Neural crest cell (in vitro differentiated cells): ENCODE measurements at places on chromosomes 3 and 15.

- no peaks in the 10 kb centered on the region for H3K27me3 ChIP-seq
- DNase-seq, result no peak
- no peaks in the 10 kb centered on the region for H3K36me3 ChIP-seq
- H3K4me1 ChIP-seq, result peaks cover 2% of the 10 kb centered on the region
- H3K4me3 ChIP-seq, result no peak overlapping the region
Measured at GRCh38 chr3:156409694-156410093, 145.2 kb downstream of the SSR3 start.

- DNase-seq, result no peak
- no peaks in the 10 kb centered on the region for H3K27me3 ChIP-seq
- peaks cover 32% of the 10 kb centered on the region for H3K4me1 ChIP-seq
- peak overlapping the region; percentile 78 for H3K27ac ChIP-seq
Measured at GRCh38 chr15:62453375-62453774, 288.3 kb upstream of the C2CD4B start.

DNA sequence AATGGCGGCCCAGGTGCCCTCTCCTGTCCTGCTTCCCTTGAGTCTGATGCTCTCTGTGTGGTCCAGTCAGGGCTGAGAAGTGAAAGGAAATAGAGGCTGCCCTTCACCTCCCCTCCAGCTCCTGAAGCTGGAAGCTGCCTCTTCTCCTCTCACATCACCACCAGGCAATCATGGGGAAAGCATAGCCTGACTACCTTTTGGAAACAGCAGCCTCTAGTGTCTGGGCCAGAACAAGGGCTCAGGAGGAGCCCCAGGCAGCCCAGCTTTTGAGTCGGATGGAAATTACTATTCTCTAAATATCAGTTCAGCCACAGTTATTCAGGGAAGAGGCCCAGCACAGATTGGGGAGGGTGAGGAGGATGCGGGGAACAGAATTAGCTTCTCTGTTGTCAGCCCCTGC lies 43.3 kb upstream of the CCDC174 start:
- H3K4me3 ChIP-seq, result no peak overlapping the region
- no peaks in the 10 kb centered on the region for H3K36me3 ChIP-seq
- H3K4me1 ChIP-seq, result peaks cover 12% of the 10 kb centered on the region
- H3K27ac ChIP-seq, result no peak overlapping the region

GRCh38 chr15:100175406-100176114 lies 166.2 kb downstream of the ADAMTS17 start:
- DNase-seq, result no peak
- H3K4me1 ChIP-seq, result peaks cover 1% of the 10 kb centered on the region
- H3K27ac ChIP-seq, result no peak overlapping the region
- no peak overlapping the region for H3K4me3 ChIP-seq
- peaks cover 3% of the 10 kb centered on the region for H3K36me3 ChIP-seq
- no peaks in the 10 kb centered on the region for H3K27me3 ChIP-seq

DNA sequence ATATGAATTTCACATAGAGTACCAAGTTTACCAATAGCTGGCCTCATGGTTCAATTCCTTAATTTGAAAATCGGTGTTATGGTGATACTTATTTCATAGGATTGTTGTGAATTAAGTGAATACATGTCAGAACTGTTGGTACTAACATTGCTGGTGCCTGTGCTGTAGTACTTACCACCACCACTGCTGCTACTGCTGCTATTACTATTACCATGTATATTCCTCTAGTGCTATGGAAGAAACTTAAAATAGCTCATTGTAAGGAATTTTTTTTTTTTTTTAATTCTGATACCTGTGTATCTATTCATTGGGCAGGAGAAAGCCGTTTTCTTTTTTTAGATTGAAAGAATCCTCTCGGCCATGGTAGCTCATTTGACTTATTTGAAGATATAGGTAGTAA lies 3.6 kb downstream of the FYTTD1 start:
- peaks cover 3% of the 10 kb centered on the region for H3K36me3 ChIP-seq
- H3K27me3 ChIP-seq, result no peaks in the 10 kb centered on the region
- no peak for DNase-seq
- peaks cover 39% of the 10 kb centered on the region for H3K4me1 ChIP-seq

GRCh38 chr3:169268286-169268776 lies 395.2 kb downstream of the MECOM start:
- H3K4me1 ChIP-seq, result peaks cover 4% of the 10 kb centered on the region
- DNase-seq, result no peak
- H3K4me3 ChIP-seq, result no peak overlapping the region
- no peaks in the 10 kb centered on the region for H3K27me3 ChIP-seq

GRCh38 chr3:139291276-139292051 lies 52.4 kb upstream of the MRPS22 start:
- no peak for DNase-seq
- peaks cover 9% of the 10 kb centered on the region for H3K4me1 ChIP-seq
- H3K27me3 ChIP-seq, result no peaks in the 10 kb centered on the region

DNA sequence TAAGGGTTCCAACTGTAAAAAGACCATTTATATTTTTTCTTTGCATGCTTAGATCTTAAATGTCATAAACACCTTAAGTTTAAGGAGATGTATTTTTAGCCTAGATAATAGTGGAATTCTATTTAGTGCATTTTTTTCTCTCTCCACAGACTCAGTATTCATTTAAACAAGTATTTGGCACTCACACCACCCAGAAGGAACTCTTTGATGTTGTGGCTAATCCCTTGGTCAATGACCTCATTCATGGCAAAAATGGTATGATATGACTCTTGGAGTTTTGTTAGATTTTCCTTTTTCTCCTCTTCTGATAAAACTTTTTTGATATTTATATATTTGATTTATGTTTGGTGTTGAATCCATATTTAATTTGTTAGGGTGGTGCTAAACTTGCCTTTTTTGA lies 7.3 kb downstream of the KIF23 start:
- no peaks in the 10 kb centered on the region for H3K27me3 ChIP-seq
- H3K36me3 ChIP-seq, result peaks cover 21% of the 10 kb centered on the region
- no peak for DNase-seq
- peaks cover 29% of the 10 kb centered on the region for H3K4me1 ChIP-seq
- peak overlapping the region; percentile 68 for H3K27ac ChIP-seq

DNA sequence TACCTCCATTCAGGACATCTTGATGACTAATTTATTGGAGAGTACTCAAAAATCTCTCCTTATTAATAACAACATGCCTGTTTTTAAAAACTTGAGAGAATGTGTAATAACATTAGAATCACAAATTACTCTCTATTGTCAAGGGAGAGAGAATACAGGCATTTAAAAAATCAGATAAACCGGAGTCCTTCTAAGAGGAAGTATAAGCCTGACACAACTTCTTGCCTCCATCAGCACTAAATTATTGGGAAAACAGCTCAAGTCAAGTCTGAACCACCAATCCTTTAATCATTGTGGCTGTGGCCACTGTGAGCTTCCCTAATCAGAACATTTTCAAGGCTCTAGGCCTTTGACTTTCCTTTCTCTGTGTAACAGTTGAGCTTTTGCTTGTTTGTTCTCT lies 38.0 kb downstream of the SSR3 start:
- no peak overlapping the region for H3K4me3 ChIP-seq
- no peak for DNase-seq
- H3K27ac ChIP-seq, result no peak overlapping the region
- H3K36me3 ChIP-seq, result no peaks in the 10 kb centered on the region
- peaks cover 13% of the 10 kb centered on the region for H3K4me1 ChIP-seq

GRCh38 chr3:112634786-112635541 lies 6.0 kb downstream of the CCDC80 start:
- no peak for DNase-seq
- H3K4me1 ChIP-seq, result peaks cover 54% of the 10 kb centered on the region
- H3K27ac ChIP-seq, result no peak overlapping the region

GRCh38 chr15:78392430-78392829 lies 45.6 kb upstream of the IREB2 start:
- H3K27me3 ChIP-seq, result peaks cover 17% of the 10 kb centered on the region
- H3K27ac ChIP-seq, result no peak overlapping the region
- no peak for DNase-seq
- H3K4me1 ChIP-seq, result peaks cover 12% of the 10 kb centered on the region
- H3K36me3 ChIP-seq, result no peaks in the 10 kb centered on the region

DNA sequence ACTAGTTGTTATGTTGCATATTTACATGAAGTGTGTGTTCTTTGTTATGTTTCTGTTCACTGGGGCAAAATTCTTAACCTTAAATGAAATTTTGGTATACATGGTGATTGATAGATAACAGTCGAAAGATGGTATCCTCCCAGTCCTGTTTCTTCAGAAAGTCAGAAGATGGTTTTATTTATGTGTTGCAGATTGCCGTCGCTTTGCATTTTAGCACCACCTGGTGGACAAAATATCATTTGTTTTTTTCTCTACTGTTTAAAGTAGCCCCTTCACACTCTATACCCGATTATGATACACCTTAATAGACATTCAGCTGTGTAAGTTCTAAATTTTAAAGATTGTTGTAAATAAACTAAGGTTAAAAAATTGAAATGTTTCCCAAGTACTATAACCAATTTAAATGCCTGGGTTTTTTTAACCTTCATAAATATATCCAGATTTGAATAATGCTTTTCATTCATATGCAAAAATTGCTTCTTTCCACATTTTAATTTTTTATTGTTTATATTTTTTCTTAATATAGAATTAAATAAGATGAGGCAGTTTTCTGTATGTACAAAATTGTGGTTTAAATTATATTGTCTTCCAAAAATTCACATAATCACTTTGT lies 152.2 kb downstream of the ALCAM start:
- no peak overlapping the region for H3K4me3 ChIP-seq
- H3K27ac ChIP-seq, result no peak overlapping the region
- H3K4me1 ChIP-seq, result peaks cover 4% of the 10 kb centered on the region

DNA sequence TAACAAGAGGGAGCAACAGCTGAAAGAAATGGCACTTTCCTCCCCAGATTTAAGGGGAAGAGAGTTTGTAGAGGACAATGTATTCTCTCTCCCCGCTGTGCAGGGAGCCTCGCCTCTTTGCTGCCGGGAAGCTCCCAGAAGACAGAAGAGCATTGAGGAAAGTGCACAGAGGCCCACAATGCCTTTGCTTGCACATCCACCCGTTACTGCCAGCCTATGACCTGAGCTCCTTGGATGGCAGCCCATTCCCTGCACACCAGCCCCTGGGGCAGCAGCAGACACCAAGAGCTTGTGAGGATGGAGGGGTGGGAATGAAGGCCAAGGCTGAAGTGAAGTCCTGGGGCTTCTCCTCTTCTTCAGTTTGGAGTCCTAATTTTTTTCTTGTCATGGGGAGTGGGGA lies 67.0 kb downstream of the CLDN11 start:
- H3K27me3 ChIP-seq, result no peaks in the 10 kb centered on the region
- H3K4me3 ChIP-seq, result no peak overlapping the region
- H3K4me1 ChIP-seq, result peaks cover 20% of the 10 kb centered on the region
- H3K36me3 ChIP-seq, result no peaks in the 10 kb centered on the region
- DNase-seq, result no peak

- H3K27ac ChIP-seq, result no peak overlapping the region
- H3K36me3 ChIP-seq, result no peaks in the 10 kb centered on the region
- no peak overlapping the region for H3K4me3 ChIP-seq
- H3K4me1 ChIP-seq, result no peaks in the 10 kb centered on the region
- peaks cover 3% of the 10 kb centered on the region for H3K27me3 ChIP-seq
Measured at GRCh38 chr15:41983221-41983620, 10.9 kb upstream of the EHD4 start.

DNA sequence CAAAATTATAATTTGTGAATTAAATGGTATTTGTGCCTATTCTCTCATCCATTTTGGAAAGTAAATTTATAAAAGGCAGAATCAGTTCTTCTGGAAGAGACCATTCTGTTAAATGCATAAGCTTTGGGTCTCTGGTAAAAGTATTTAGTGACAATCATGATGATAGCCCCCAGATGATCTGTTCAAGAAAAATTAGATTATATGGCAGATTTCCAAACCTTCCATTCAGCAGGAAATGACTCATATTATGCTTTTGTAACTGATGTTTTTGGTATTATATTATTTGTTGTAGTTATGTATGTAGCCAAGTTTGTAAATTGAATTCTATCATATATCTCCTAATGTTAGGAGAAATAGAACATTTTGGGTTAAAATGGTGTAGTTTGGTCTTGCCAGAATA lies 340.8 kb upstream of the DPH6 start:
- no peaks in the 10 kb centered on the region for H3K27me3 ChIP-seq
- H3K27ac ChIP-seq, result no peak overlapping the region
- no peak overlapping the region for H3K4me3 ChIP-seq
- H3K4me1 ChIP-seq, result no peaks in the 10 kb centered on the region
- no peak for DNase-seq

GRCh38 chr3:195580744-195581443 lies 2.8 kb downstream of the APOD start:
- H3K27ac ChIP-seq, result no peak overlapping the region
- no peaks in the 10 kb centered on the region for H3K27me3 ChIP-seq
- no peaks in the 10 kb centered on the region for H3K36me3 ChIP-seq
- H3K4me3 ChIP-seq, result no peak overlapping the region

DNA sequence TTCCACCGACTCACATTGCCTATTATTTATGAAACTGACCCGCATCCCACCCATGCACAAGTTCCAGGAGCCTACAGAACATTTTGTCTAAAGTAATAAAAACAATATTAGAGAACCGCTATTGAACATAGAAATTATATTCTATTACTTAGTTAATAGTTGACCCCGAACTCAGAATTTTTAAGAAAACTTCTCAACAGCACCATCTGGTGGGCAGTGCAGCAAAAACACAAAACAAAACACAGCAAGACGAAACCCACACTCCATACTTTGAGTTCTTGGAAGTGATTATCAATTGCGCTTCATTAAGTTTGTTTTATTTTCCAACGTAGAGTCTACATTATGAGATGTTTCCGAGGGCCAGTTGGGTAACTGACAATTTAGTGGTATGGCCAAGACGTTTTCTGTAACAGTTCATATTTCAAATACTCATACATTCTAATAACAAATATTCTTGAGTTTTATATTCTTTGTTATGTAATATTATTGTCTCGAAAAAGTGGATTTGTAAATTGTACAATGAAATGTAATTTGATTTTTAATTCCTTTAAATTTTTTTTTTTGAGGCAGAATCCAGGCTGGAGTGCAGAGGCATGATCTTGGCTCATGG lies 24.0 kb upstream of the C3orf70 start:
- DNase-seq, result peak; percentile 58
- no peak overlapping the region for H3K4me3 ChIP-seq
- no peak overlapping the region for H3K27ac ChIP-seq
- no peaks in the 10 kb centered on the region for H3K27me3 ChIP-seq
- peaks cover 31% of the 10 kb centered on the region for H3K4me1 ChIP-seq

DNA sequence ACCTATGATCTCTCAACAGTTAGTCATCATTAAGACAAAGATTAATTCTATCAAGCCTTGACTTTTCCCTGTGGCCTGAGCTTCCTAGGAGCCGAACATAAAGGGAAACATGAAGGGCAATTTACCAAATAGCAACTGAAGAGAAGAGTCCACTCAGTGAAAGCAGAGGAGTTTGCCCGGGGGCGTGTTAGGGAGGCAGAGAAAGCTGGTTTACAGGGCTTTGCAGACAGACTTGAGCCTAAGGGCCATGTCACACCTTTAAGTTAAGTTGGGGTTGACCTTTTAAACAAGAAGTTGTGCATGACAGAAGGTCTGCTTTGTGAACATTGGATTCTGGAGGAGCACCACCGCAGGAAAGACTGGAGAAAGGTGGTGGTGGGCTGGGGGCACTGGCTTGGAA lies 701.8 kb upstream of the CFAP20DC start:
- no peaks in the 10 kb centered on the region for H3K36me3 ChIP-seq
- H3K4me3 ChIP-seq, result no peak overlapping the region
- peak overlapping the region; percentile 24 for H3K27ac ChIP-seq
- DNase-seq, result peak; percentile 8
- H3K27me3 ChIP-seq, result no peaks in the 10 kb centered on the region

GRCh38 chr3:128052595-128053351 lies 536 bp downstream of the SEC61A1 start:
- H3K27me3 ChIP-seq, result peaks cover 12% of the 10 kb centered on the region
- peak overlapping the region; percentile 98 for H3K4me3 ChIP-seq
- peaks cover 39% of the 10 kb centered on the region for H3K4me1 ChIP-seq
- no peak for DNase-seq

- H3K27ac ChIP-seq, result no peak overlapping the region
- H3K4me3 ChIP-seq, result no peak overlapping the region
- H3K36me3 ChIP-seq, result peaks cover 13% of the 10 kb centered on the region
- H3K4me1 ChIP-seq, result no peaks in the 10 kb centered on the region
Measured at GRCh38 chr15:72534523-72534922, 60.4 kb downstream of the ARIH1 start.
